GM13977 (cell line): ENCODE measurements at places on chromosomes 1 and 21.
A peak's percentile ranks its signal among the peaks of the same experiment; 100 is the strongest.

- DNase-seq, result no peak
These were observed 16.0 kb upstream of the XCL1 start for GRCh38 chr1:168560370-168560769.

- no peak for DNase-seq
These were observed 79.0 kb downstream of the HLX start for GRCh38 chr1:220958234-220958633.

DNA sequence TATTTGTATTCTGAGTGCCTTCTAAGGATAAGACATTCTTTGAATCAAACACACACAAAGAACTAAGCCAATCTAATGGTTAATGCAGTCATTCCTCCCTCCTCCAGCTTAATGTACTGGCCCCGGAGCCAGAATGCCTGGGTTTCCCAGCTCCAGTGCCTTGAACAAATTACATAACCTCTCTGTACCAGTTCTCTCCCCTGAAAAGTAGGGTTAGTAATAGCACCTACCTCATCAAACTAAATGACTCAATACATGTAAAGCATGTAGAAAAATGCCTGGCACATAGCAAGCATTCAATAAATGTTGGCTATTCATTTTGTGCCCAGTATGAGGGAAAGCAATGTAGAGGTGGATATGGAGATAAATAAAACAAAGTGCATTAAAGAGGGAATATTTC lies 14.0 kb downstream of the C1orf52 start:
- DNase-seq, result no peak

- no peak for DNase-seq
These were observed 547.9 kb upstream of the TMPRSS15 start for GRCh38 chr21:18951271-18952038.

GRCh38 chr1:40664167-40664537 lies 1.3 kb downstream of the RIMS3 start:
- DNase-seq, result no peak

- DNase-seq, result no peak
These were observed 420.1 kb downstream of the DISC1 start for GRCh38 chr1:232046451-232047306.

- DNase-seq, result no peak
These were observed 84.5 kb downstream of the COLGALT2 start for GRCh38 chr1:183953031-183953430.

- DNase-seq, result no peak
These were observed 267.6 kb upstream of the SGIP1 start for GRCh38 chr1:66266350-66266749.

GRCh38 chr1:27868932-27869718 lies 3.2 kb upstream of the THEMIS2 start:
- peak; percentile 60 for DNase-seq

DNA sequence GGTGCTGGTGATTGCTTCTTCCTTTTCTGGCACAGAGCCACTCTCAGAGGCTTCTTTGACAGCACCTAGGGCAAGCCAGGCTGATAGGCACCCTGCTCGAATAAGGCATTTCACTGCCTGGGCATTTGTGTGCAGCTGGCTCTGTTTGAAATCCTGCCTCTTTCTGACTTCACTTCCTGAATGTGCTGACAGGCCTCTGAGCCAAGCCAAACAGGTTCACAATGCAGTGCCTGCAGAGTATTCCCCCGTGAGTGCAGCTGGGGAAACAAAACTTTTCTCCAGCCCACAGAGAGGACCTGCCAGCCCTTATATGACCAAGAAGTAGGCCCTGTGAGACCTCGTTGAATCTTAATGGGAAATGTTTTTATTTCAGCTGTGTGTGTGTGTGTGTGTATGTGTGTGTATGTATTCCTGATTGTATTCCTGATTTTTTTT lies 10.4 kb downstream of the JUN start:
- no peak for DNase-seq

- no peak for DNase-seq
These were observed 102.6 kb downstream of the SELENOF start for GRCh38 chr1:86811142-86811924.

GRCh38 chr21:46079352-46080170 lies 18.4 kb upstream of the COL6A2 start:
- no peak for DNase-seq

- no peak for DNase-seq
These were observed 35.9 kb downstream of the LYPLAL1 start for GRCh38 chr1:219209578-219209977.

DNA sequence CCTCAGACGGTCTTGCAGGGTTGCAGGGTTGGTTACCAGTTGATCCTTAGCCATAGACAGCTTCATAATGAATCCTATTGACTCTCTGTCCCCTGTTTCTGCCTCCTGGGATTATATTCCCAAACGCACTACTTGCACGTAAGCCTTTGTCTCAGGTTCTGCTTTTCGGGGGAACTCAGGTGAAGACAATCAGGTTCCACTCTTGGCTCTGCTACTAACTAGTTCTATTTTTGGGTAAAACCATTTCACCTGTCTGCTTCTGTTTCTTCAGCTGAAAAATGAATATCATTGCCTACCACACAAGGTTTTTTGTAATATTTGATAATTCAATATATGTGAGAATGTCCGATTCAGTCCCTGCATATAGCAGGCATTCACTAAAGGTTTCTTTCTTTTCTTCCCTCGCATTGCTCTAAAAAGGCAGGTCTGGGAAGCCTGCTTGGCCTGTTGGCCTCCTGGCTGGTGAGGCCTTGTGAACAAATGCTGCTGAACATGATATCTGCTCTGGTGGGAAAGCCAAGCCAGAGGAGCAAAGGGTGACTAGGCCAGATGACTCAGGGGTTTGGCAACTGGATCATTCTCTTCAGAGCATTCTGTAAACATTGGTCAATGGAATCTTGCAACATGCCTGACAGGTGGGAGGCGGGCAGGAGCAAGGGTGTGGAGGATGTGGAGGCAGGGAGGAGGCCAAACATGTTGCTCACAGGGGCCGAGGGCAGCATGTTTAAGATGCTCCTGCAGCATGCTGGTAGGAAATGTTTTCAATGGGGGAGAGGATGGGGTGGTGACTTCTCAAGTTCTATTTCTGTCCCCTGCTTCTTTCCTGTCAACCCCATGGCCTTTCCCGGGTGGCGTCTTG lies 23.8 kb downstream of the IER5 start:
- DNase-seq, result no peak

- no peak for DNase-seq
These were observed 9.2 kb upstream of the PLA2G4A start for GRCh38 chr1:186819563-186819962.

DNA sequence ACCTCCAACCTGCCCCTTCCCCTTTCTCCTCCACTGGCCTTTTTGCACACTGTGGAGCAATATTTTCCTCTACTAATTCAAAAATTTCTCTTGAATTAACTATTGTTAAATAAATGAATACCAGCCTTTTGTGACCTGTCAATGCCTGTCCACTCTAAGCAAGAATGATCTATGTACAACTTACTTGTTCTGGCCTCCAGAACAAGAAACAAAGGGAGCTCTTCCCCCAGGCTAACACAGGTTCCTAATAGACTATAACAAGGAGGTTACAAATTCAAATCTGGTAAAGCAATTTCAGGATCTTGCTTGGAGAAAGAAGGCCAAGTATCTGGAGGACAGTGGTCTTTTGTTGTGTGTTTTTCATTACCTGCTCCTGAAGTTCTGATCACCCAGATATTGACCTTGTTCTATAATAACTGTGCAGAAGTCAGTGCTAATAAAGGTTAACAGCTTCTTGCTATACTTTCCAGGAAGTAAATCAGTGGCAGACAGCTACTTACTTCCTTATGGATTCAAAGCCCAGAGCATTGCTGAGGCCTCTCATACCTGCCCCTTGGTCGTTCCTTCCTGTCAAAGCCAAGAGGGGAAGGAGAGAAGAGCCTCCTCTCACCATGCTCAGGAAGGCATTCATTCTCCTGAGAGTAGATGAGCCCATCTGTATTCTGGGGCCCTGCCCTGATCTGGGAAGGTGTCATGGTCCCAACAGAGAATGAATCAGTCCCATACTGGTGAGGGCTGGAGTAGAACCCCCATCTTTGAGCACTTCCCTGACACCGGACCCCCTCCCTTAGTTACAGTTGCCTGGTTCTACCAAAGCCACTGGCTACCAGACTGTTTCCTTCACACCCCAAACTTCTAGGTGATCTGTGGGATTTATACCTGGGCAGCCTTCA lies 56.8 kb downstream of the DESI2 start:
- DNase-seq, result no peak

DNA sequence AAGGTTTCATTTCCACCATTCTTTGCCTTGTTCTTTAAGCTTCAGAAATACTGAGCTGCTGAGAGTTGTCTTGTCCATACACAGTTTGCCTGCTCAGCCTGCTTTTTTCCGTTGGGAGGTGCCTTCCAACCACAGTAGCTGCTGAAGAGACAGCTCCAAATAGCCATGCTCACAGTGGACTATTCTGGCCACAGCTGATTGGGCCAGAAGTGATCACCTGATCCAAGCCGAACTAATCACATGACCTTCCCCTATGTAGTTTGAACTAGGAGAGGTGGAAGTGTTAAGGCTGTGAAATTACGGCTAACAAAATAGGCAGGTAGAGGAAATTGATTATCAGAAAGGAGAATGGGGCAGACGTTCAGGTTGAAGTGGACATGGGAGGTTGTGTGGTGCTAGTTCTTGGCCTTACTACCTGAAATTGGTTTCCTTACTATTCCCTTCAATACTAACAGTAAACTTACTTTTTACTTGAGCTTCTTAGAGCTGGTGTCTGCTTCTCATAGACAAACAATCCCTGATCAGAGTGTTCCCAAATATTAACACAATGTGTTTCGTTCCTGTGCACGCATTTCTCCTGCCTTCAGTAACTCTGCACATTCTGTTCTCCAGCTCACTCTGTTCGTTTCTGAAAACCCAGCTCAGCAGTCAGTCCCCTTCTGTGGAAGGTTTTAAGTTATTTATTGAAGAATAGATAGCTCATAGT lies 136.1 kb downstream of the RWDD3 start:
- DNase-seq, result no peak

DNA sequence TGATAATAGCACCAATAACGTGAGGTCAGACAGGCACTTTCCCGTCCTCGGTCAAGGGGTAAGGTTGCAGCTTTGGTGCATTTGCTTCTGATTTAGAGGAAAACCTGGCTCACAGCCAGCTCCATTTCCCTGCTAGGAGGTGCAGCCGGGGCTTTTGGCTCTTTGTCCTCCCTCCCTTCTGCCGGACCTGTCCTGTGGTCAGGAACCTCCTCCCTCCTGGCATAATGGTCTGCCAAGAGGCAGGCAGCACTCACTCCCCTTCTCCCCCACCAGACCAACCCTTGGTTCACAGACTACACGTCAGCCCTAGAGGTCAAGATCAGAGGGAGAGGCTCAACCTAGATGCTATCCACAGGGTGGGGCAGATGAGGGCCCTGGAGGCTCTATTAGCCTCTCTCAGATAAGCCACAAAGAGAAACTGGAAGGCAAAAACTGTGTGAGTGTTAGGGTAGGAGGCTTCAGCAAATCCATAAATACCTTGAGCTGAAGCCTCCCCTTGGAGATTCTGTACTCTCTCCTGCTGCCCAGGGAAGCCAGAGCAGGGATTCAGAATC lies 64.8 kb downstream of the PLXNA2 start:
- no peak for DNase-seq
